ENCODE measurements at places on chromosomes 6 and 20.

DNA sequence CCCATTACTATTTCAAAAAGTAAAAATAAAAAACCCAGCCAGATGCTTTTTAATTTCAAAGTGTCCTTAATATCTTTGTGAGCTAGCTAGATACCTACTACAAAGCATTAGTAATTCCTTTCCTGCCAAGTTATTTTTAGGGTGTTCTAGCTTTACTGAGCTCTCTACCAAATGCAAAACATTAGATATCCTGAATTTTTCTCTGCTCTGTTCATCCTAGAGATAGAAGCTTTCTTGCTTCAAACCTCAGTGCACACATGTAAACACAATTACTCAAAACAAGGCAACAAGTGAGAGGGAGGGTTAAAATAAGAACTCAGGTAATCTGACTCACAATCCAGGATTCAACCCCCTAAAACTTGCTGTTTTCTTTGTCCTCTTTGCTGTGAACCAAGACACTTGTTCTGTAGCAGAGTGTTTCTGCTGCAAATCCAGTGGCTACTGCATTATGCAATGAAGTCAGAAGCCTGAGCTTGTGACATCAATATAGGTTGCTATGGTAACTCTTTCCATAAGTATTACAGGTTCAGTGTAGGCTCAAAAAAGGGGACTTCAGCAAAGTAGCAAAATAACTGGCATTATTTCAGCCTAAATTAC lies 72.6 kb upstream of the STXBP5 start:
- DNase-seq = no peak

DNA sequence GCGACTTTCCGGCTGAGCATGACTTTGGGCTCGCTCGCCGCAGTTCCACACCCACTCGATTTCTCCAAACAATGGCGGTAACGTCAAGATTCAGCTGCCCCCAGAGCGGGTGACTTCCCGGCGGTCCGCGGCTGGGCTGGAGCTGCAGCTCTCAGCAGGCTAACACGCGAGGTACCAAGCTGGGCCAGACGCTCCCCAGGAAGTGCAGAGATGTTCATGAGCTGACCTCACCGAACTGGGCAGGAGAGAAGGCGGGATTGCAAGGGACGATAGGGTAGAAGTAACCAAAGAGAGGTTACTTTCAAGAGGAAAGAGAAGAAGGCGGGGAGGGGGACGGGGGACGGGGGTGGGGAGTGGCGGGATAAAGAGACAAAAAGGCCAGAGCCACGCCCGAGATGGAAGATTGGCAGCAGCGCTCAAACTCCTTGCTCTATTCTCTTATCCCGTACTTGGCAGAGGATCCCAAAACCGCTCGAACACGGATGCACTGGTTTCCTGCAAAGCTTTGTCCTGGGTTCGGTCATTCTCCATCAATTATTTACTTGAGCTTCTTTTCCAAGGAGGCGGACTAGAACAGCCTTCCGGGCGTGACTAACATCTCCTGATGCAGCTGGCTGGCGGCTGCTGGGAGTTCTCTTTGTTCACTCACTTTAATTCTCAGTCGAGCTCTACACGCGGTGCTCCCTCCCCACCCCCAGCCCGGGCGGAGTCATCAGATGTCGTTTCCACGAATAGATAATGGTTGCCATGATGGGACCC lies at the start of gene MTCL3:
MTCL3 (minus strand) TSS at position 626 of the 759 bp plus-strand sequence.
- DNase-seq = no peak

DNA sequence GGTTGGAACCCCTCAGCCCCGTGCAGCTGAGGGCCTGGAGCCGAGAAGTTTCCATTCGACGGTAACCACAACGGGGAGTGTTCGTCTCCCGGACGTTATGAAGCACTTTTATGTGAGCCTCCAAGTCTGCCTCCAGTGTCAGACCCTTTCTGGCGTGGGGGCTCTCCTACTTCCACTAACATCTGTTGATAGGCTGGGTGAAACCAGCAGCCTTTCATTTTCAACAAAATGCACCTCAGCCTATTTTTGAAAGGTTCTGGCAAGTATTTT lies 257.4 kb downstream of the THBS2 start:
- no peak for DNase-seq

- no peak for DNase-seq
Measured at GRCh38 chr20:19022118-19022575, 190.3 kb upstream of the SLC24A3 start.

DNA sequence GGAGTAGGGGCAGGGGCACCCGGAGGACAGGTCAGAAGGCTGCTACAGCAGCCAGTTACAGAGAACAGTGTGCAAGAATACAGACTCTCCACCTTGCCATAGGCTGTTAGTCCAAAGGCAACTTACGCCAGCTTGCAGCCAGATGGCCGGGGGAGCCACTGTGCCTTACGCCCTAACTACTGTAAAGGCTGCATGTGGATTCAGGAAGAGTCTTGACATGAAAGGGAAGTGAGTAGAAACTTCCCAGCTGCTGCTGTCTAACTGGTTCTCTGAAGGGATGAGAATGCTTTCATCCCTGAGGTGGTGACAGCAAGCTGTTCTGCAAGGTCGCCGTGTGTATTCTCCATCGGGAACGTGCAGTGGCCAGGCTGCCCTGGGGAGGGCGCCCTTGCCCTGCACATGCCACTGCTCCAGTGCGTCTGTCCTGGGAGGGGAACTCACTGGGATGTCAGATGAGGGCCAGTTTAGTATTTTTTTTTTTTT lies 46.1 kb downstream of the LYRM4 start:
- DNase-seq = no peak

GRCh38 chr6:53048431-53049195 lies 16.6 kb upstream of the FBXO9 start:
- no peak for DNase-seq

GRCh38 chr6:110495949-110496348 lies 19.5 kb upstream of the SLC22A16 start:
- DNase-seq = no peak

DNA sequence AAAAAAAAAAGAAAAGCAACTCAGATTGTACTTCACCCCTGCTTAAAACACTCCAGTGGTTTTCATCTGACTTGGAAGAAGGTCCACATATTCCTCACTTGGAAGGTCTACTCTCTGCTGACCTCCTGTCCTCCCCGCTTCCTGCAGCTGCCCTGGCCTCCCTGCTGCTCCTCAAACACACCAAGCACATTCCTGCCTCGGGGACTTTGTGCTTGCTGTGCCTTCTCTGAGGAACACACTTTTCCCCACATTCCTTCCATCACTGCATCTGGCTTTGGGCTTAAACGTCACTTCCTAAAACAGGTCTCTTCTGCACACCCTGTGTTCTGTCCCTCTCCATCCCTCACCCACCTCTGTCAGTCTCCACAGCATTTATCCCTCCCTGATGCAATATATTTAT lies 4.9 kb upstream of the PDYN start:
- no peak for DNase-seq

DNA sequence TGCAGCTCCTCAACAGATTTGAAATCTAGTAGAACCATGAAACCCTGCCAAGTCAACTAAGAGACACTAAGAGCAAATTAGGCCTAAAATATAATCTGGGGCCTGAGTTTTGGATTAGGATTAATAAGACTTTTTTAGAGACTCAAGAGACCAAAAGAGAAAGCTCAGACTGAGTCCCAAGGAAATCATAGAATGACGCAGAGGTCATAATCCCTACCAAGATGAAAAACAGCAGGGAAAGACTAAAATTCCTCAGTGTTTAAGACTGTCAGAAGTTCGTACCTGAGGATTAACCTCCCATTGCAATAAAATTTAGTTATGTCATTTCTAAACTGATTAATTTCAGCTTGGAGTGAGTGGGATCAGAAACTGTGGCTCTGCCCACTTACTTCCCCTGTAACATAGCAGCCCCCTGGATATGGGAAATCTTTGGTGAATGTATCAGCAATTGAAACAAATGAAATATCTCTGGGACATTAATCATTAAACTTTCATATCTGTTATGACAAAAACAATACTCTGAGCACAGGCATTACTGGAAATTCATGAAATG lies 200.3 kb downstream of the EDN1 start:
- DNase-seq = no peak

DNA sequence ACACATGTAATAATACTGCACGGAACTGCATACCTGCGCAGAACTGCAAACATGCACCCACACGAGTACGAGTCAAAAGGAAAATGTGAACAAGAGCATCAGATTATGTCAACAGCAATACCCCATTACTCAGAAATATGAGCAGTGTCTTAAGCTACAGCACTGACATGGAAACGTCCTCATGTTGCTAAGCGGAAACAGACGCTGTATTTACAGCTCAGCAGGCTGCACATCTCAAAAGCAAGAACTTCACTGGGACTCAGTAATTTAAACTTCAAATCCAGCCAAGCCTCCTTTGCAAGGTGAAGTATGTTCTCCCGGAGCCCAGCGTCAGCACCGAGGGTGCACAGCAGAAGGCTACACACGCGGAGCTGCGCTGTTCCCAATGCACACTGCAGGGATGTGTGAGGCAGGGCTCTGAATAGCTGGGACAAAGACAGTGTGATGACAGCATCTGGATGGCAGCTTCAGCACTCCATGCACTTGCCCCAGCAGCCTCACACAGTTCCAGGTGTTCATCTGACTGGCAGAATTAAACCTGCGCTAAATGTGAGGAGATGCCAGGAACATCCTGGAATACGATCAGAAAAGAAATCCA lies 202.8 kb downstream of the WDR27 start:
- DNase-seq = no peak

DNA sequence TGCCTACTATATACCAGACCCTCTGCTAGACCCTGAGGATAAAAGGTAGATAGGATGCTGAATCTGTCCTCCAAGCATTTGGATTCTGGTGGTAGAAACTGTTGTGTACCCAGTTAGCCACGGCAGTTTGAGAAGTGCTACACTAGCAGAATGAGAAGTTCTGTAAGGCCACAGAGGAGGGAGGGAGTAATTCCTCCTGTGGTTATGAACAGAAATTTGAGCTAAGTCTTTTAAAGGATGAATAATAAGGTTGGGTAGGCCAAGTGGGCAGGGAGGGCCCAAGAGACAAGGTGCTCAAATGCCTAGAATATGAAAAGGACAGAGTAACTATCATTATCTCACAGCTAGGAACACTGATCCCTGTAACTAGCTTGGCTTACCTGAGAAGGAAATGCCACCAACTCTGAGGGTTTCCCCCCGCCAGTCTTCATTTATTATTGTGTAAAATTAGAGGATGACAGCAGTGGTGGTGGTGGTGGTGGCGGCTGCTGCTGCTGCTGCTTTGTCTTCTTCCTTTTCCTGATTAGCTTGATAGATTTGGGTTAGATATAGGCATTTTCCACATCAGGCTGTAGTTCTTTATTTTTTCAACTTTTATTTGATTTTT lies 243.3 kb downstream of the PRL start:
- no peak for DNase-seq

DNA sequence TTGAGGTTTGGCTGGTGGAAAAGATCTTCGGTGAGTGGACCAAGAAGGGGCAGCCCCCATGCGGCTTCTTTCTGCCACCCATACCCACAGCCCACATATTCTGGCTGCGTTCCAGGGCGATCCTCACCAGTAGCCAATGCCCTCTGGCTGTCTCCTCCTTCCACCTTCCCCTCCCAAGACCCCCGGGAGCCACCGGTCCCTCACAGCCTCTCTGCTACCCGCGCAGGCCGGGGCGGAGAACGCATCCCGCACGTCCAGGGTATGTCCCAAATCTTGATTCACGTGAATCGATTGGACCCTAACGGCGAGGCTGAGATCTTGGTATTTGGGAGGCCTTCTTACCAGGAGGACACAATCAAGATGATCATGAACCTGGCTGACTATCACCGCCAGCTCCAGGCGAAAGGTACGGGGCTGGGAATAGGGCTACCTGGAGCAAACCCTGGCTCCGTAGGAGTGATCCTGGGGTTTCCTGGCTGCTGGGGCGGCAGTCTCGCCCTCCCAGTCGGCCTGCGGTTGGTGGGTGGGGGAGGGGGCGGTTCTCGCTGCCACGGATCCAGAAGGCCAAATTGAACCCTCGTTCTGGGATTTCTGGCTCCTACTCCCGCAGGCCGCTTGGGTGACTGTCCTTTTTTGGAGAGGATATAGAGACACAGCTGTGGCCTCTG lies 545 bp downstream of the KHDC3L start:
- no peak for DNase-seq

DNA sequence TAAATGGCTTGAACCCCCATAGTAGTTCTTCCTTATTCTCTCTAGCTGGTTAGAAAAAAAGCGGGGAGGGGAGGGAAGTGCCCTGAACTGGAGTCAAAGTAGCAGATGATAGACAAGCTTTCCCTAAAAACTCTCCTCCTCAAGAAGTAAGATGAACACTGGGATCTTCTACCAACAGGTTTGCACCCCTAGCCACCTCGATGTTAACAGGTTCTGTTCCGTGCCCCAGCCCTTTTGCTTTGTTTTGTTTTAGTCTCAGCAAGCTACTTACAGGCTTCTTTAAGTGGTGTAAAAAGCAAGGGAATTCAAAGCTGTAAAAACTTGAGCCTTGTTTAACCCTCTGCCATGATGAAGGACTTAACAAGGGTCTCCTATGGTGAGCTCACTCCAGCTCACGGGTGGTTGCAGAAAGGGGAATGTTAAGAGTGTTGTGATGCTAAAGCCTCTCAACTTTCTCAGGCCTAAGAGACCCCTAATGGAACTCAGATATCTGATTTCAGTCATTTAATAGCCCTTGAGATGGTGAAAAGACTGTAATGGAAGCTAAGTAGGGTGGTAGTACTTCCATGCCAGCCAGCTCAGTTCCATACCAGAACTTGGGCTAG lies 106.0 kb downstream of the FOXO3 start:
- no peak for DNase-seq

GRCh38 chr6:149423964-149424440 lies 23.9 kb downstream of the SUMO4 start:
- no peak for DNase-seq

GRCh38 chr20:60062431-60063047 lies 104.3 kb downstream of the CDH26 start:
- DNase-seq = no peak

DNA sequence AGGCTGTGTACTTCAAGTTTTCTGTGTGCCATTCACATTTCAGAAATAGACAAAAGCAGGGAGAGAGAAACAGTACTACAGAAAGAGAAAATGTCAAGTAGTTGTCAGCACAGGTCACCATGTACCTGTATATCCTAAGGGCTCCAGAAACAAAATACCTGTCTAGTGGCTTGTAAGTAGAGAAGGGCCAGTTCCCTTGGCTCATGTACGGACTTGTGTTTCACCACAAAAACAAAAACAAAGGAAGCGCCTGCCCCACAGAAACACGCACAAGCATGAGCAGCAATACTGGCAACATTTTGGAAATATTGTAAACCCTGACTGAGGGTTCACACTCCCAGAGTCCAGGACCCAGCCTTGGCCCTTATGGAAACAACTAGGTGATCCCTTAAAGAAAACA lies 44.3 kb downstream of the CNKSR3 start:
- DNase-seq = no peak

DNA sequence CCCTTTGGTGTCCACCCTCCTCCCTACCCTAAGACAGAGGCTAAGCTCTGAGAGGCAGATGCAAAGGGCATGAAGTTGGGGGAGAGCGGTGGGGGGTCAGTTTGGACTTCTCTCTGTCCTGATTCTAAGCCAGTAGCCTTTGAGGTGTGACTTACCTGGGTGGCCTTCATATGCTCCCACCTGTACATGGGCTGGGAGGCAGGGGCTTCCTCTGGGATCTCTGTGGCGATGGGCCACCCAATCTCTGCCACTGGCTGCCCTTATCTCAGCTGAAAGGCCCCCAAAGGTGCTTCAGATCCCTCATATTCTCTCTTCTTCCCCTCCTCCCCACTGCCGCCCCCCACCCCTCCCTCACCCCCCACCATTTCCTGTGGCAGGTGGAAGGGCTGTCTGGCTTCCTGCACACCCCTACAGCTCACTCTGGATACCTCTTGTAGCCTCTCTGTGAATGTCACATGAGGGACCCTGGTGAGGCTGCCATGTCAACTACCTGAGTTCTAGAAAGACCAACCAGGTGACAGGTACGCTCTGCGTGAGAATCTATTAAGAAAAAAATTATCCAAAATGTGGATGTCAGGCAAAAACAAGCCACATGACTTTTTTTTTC lies 34.0 kb downstream of the PNLDC1 start:
- no peak for DNase-seq

- DNase-seq = no peak
Measured at GRCh38 chr6:25995507-25995906, 32.9 kb downstream of the TRIM38 start.

Measured in T-cell (primary cell).